Stimulated activated CD8-positive, alpha-beta memory T cell treated with anti-CD3 and anti-CD28 coated beads, Interleukin-15, amount 100 ng/mL, for 24 hours (primary cell): ENCODE measurements at places on chromosomes 6 and 20.

GRCh38 chr20:53805895-53806384 is 212.3 kb upstream of the ZNF217 start:
- no peak for DNase-seq

DNA sequence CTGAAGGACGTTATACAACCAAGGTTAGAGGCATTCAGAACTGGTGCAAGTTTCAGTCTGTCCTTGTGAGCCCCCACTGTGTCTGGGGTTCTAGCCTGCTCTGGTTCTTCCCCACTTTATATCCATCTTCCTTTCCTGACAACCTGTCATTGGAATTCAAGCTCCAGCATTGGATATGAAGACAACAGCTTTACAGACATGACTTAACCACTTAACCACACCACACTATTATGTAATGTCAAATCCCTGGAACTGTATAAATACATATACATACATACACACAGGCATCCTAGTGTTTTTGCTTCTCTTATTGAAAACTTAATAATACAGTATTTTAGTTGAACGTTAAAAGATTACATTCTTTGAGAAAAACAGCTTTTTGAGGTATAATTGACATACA is 217.9 kb upstream of the SGK1 start:
- no peak for DNase-seq

- no peak for DNase-seq
Measured at GRCh38 chr6:16991981-16992629, 109.7 kb upstream of the STMND1 start.

DNA sequence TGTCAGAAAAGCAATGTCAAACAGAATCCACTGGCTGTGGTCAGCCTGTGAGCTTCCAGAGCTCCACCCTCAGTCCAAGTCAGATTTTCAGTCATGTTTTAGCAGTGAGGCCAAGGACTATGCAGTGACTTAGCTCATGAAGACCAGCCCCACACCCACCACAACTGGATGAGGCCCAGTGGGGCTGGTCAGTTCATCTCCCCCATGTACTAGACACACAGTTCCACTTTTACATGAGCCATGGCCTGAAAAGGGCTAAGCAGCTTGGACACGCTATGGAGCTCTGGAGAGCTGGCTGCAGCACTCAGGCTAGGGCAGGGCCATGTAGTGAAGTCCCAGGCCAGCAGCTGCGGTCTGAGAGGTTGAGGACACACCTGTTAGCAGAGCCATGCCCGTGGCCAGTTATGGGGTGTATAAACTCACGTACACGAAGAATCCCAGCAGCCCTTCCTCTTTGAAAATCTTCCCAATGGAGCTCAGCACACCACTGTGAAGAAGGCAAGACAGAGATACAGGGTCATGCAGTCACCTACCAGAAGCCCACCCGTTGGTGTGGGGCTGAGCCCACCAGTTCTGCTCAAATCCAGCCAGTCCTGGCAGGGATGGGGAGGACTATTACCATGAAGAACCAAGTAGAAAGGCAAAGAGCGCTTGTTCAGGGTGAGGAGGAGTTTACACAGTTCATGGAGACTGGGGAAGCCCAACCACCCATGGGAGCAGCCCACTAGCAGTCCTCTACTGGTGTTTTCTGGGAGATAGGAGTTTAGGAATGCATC is 10.6 kb downstream of the MTCH1 start:
- DNase-seq: no peak

GRCh38 chr20:4234128-4234527 is 218.8 kb upstream of the RNF24 start:
- no peak for DNase-seq

- DNase-seq: peak; percentile 42
Measured at GRCh38 chr6:87151781-87152525, 3.4 kb upstream of the ZNF292 start.

DNA sequence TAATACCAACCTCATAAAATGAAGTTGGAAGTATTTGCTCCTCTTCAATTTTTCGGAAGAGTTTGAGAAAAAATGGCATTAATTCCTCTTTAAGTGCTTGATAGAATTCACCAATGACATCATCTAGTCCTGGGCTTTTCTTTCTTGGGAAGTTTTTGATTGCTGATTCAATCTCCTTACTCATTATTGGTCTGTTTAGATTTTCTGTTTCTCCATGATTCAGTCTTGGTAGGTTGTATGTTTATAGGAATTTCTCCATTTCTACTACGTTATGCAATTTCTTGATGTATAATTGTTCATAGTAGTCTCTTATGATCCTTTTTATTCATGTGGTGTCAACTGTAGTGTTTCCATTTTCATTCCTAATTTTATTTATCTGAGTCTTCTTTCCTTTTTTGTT is 176.9 kb upstream of the PRND start:
- no peak for DNase-seq

- peak; percentile 46 for DNase-seq
Measured at GRCh38 chr6:42783177-42783875, 1.5 kb downstream of the BICRAL start.

GRCh38 chr6:46521464-46521971 is 30.3 kb upstream of the RCAN2 start:
- no peak for DNase-seq

DNA sequence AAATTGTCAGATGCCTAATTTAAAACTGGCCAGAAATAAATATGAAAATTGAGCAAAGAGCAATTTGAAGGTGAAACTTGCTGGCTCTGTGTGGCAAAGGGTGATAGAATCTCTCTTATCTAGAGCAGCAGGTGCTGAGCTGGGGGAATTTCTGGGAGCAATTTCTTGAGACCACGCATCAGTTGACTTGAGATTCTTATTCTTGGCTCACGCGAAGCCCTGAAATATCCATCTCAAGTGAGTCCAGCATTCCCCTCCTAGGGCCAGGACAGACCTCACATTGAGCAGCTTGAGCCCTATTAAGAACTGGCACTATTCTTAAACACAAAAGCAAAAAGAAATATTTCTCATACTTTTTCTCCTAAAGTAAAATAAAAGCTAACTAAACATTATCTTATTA is 66.3 kb downstream of the MAP7 start:
- no peak for DNase-seq

GRCh38 chr6:43807228-43808061 is 37.4 kb downstream of the VEGFA start:
- DNase-seq: no peak

DNA sequence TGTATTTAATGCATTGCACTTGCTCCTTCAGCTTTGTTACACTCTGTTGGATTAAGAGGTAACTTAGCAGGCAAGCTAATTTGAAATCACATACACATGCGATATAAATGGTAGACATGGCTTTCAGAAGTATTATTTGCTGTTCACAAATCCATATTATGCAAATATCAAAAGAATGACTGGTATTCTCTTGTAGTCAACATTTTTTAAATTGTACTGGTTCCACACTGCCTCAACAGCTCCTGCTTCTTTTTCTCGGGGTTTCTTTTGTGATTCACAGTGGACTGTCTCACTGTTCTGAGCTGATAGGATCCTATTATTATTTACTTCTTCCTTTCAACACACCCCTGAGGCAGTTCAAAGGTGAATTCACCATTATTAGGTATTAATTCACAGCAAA is 927.4 kb downstream of the KIF16B start:
- DNase-seq: no peak

- DNase-seq: no peak
Measured at GRCh38 chr6:142481466-142481865, 179.7 kb downstream of the ADGRG6 start.

DNA sequence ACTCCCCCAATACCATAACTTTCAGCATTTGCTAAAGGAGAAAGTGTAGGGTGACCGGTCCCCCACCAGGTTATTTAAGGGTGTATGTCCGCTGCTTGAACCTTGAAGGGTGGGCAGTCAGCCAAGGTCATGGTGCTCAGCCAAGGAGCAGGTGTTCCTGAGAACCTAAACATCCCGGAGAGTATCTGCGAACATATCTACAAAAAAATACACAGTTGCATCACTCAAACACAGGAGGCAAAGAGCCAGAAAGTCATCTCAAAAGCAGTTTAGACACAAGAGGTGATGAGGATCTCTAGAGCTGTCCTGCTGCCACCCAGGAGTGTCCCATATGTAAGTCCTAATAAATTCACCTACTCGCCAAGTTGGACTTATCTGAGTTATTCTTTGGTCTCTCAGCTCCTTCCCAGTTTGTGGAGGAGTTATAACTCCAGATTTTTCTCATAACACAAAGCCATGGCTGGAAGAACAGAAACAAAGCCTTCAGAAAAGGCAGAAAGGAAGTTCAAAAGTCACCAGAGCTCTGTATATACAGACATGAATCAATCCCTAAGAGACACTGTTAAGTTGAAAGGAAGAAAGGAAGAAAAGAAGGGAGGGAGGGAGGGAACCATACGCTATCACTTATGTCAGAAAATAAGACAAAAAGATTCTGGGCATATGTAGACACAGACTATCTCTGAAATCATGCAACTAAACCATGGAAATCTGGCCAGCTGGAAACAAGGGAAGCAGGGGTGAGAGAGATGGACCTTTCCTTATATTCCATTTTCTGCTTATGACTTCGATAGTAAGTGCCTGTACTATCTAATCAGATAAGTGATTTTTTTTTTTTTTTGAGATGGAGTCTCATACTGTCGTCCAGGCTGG is 11.3 kb downstream of the MBOAT1 start:
- DNase-seq: no peak

- no peak for DNase-seq
Measured at GRCh38 chr6:51684603-51685002, 402.8 kb downstream of the PKHD1 start.

DNA sequence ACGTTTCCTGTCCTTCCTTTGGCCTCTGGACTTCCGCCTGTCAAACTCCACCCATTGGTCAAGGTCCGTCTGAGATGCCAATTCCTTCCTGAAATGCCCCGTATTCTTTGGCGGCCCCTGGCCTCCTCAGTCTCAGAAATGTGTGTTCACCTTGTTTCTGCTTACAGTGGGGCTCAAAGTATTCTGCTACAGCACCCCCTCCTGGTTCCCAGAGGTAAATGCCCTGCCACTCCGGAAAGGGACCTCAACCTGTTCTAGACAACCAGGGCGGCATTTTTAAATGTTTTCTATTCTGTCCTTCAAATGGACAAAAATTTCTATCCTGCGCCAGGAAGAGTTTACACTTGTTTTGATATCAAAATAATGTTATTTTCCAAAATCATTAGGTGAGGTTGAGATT is 12.1 kb upstream of the PAX1 start:
- no peak for DNase-seq

DNA sequence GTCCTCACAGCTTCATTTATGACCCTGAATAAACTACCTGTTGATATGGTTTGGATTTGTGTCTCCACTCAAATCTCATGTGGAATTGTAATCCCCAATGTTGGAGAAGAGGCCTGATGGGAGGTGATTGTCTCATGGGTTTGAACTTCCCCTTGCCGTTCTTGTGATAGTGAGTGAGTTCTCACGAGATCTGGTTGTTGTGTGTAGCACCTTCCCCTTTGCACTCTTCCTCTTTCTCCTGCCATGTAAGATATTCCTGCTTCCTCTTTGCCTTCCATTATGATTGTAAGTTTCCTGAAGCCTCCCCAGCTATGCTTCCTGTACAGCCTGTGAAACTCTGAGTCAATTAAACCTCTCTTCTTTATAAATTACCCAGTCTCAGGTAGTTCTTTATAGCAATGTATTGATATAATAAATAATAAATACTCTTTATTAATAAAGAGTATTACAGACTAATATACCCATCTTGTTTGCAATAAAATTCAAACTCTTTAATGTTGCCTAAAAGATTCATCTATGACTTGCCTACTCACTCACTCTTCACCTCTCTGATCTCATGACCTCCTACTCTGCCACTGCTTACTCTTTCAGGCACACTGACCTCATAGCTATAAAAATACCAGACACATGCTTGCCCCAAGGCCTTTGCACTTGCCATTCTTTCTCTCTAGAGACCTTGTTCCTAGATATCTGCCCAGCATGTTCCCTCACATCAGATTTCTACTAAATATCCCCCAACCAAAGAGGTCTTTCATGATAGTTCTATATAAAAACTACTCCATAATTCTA is 256.4 kb upstream of the MARCKS start:
- DNase-seq: no peak

DNA sequence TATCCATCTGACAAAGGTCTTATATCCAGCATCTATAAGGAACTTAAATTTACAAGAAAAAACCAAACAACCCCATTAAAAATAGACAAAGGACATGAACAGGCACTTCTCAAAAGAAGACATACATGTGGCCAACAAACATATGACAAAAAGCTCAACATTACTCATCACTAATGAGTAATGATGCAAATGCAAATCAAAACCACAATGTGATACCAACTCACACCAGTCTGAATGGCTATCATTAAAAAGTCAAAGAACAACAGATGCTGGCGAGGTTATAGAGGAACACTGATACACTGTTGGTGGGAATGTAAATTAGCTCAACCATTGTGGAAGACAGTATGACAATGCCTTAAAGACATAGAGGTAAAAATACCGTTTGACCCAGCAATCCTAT is 13.9 kb downstream of the MACROD2 start:
- no peak for DNase-seq

DNA sequence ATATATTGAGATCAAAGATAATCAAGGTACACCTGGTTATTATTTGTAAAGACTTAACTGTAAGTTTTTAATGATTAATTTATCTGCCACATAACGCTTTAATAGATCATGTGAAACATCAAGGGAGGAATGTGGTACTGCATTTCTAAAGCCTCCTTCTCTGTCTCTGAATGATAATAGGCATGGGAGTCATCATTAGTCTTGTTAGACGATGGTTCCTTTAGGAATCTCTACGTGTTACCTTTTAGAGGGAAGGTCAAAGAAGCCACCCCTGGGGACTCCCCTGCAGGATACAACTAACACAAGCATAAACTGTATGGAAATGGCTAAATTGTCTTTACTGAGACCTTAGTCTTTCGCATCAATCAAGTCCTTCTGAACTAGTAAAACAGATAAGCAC is 173.6 kb upstream of the MCHR2 start:
- DNase-seq: no peak

DNA sequence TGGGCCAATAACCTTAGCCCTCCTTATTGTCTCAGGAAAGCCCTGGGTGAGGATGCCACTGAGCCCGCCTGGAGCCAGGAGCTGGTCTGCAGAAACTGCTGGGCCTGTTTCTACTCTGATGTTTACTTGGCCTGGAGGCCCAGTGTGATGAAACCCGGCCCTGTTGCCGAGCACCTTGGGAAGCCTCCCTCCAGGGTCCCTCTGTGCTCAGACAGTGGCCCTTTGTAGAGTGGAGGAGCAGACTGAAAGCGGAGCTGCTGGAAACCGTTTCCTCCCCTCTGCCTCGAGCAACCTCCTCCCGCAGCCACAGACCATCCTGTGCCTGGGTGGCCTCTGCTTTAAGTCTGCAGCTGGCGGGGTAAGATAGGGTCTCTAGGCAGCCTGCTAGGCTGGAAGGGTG is 84.1 kb upstream of the EPB41L1 start:
- no peak for DNase-seq

DNA sequence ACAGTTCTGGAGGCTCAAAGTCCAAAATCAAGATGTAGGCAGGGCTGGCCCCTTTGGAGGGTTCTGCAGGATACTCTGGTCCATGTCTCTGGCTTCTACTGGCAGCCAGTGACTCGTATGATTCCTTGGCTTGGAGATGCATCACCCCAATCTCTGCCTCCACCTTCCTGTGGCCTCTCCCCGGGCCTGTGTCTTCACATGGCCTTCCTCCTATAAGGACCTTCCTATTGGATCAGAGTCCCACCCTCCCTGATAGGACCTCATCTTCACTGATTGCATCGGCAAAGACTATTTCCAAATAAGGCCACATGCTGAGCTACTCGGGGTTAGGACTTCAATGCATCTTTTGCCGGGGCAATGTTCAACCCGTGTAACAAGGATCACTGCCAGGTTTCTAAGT is 509.0 kb downstream of the CD83 start:
- DNase-seq: no peak

- no peak for DNase-seq
Measured at GRCh38 chr20:48613926-48614325, 213.9 kb downstream of the PREX1 start.

- no peak for DNase-seq
Measured at GRCh38 chr20:44517454-44517853, 4.4 kb downstream of the SERINC3 start.
